T-helper 17 cell (primary cell): ENCODE measurements at places on chromosomes 16 and 17. TPM values are rescaled to one million over a fixed set of nuclear protein-coding genes. Genes with fewer than 3 reads are reported as not detected.

SNAI3 gene
- 10.2 TPM for total RNA-seq

GRCh38 chr17:43591779-43592562 is 45.8 kb upstream of the ETV4 start:
- DNase-seq: no peak

- no peak for DNase-seq
These were observed 138.0 kb upstream of the WSB1 start for GRCh38 chr17:27155866-27156265.

MYCBPAP gene
- total RNA-seq: 1.3 TPM

- DNase-seq: no peak
These were observed 10.9 kb downstream of the JPT2 start for GRCh38 chr16:1688807-1689560.

DNA sequence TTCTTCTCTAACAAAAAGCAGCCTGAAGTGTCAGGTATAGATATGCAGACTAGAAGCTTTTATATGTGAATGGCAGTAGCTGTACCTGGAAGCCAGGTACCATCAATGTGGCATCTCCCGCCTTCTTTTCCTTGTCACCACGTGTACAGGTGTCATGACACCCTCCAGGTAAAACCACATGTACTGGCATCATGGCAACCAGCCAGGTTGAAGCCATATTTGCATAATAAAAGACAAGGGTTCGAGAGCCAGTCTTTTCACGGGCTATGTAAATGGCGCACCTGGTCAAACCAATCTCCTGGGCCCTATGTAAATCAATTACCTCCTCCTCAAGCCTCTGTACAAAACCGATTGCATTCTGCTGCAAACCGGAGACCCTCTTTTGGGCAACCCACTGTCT is 541.3 kb downstream of the CDH11 start:
- no peak for DNase-seq

GRCh38 chr17:46817151-46817900 is 1.2 kb downstream of the WNT3 start:
- DNase-seq: no peak

- DNase-seq: no peak
These were observed 20.9 kb upstream of the RBBP6 start for GRCh38 chr16:24518498-24518897.

- DNase-seq: no peak
These were observed 2.0 kb upstream of the HS3ST3B1 start for GRCh38 chr17:14298947-14299279.
